Natural killer cell (primary cell): ENCODE measurements at places on chromosomes 13 and 19. TPM values are rescaled to one million over a fixed set of nuclear protein-coding genes. Genes with fewer than 3 reads are reported as not detected.

DNA sequence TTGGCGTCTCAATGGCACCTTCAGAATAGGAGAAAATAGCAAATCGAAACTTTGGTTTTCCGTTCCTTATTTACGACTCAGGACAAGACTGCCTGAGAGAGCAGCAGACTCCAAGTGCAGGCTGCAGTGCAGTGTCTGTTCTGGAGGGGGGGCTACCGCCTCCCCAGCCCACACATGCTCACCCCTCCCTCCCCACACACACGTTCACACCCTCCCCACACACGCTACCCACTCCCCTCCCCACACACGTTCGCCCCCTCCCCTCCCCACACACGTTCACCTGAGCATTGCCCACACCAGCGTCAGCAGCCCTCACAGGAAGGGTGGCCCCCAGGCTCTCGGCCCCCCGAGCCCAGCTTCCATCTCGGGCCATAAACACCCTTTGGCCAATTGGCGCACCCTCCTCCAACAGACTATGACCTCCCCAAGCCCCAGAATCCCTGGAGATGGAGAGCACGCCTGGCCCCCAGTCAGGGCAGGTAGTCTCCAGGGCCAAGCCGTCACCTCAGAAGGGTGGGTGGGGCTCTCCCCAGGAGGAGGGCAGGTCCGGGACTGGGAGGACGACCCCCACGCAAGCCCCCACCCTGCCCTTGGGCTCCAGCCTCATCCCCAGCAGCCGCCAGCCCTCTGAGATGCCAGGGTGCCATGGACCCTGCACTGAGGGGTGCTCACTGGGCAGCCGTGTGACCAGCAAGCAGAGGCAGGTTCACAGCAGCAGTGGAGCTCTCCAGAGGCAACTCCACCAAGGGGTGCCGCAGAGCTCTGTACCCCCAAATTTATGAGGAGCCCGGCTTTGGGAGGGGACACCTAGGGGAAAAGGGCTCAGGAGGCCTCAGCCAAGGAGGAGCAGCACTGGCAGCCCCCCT lies 27.5 kb downstream of the RASA3 start:
- peak; percentile 60 for DNase-seq

DNA sequence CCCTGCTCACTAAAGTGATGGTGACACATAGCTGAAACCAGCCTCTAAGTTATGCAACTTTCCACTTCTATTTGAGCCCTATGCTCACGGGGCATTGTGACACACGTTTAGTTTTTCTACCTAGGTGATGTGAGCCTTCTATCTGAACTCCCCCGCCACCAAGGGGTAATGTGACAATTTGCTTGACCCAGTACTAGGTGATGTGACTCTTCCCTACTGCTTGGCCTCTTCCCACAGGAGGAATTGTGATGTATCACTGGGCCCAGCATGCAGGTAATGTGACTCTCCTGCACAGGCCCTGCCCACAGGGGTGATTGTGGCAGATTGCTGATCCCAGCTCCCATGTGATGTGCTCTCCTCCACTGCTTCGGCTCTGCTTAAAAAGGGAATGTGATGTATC lies 42.7 kb upstream of the ZNF43 start:
- DNase-seq, result no peak

Gene SUGP1
- 75.8 TPM for total RNA-seq

GRCh38 chr13:100522618-100523309 lies 65.8 kb downstream of the GGACT start:
- DNase-seq, result no peak

- no peak for DNase-seq
Observed at GRCh38 chr13:96707146-96707545, 287.1 kb downstream of the OXGR1 start.

Gene CYP2A6
- total RNA-seq, result not detected

DNA sequence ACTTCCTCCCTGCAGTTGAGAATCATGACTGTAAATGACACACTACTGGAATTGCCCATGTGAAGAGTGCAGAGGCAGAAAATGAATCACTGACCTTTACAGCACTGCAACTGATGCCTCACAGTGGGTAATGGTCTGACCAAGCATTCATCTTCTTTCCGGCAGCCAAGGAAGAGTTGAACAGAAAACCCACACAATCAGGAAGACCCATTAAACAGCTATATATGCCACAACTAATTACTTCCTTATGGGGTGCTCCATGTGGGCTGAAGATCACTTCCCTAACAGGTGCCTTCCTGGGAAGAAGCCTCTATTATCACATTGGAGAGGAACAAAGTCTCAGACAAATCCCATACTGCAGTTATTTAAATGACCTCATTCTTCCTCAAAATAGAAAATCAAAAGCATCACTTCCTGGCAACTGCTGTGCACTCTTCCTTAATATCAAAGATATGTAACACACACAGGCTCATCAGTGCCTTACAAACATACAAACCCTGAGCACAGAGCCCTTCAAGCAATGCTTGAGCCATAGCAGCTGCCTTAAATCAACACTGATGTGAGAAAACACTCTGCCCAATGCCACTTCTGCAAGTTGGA lies 45.8 kb downstream of the RUBCNL start:
- no peak for DNase-seq

GRCh38 chr13:29810145-29810742 lies 40.2 kb downstream of the UBL3 start:
- DNase-seq, result no peak

DNA sequence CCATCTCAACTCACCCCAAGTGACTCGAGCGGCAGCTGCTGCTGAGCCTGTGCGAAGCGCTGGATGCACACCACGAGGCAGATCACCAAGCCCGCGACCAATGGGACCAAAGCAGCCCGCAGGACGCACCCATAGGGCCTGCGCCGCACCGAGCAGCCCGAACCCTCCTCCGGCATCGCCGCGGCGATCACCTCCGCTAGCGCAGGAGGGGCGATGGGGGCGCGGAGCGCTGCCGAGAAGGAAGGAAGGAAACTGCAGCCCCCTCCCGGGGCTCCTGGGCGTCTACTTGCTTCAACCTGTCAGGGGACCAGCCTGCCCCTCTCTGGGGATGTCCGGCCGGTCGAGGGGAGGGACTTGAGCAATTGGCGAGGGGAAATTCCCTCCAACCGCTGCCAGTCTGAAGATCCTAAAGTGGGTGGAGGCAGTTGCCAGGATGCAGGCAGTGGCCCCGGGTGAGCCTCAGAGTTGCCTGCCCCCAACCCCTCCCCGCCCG lies at the start of gene CD70:
CD70 (minus strand) TSS at position 324 of the 493 bp plus-strand sequence; CDS start at position 176, 148 bp downstream.
- no peak for DNase-seq

Gene ATP4A
- total RNA-seq, result not detected

- DNase-seq, result no peak
Observed at GRCh38 chr13:100637380-100637779, 37.2 kb downstream of the TMTC4 start.

- peak; percentile 82 for DNase-seq
Observed at GRCh38 chr19:46537136-46538097, 41.8 kb upstream of the PNMA8B start.

GRCh38 chr19:19259741-19260140 lies 13.4 kb downstream of the TM6SF2 start:
- no peak for DNase-seq

- no peak for DNase-seq
Observed at GRCh38 chr19:16208064-16208759, 10.5 kb downstream of the AP1M1 start.

DNA sequence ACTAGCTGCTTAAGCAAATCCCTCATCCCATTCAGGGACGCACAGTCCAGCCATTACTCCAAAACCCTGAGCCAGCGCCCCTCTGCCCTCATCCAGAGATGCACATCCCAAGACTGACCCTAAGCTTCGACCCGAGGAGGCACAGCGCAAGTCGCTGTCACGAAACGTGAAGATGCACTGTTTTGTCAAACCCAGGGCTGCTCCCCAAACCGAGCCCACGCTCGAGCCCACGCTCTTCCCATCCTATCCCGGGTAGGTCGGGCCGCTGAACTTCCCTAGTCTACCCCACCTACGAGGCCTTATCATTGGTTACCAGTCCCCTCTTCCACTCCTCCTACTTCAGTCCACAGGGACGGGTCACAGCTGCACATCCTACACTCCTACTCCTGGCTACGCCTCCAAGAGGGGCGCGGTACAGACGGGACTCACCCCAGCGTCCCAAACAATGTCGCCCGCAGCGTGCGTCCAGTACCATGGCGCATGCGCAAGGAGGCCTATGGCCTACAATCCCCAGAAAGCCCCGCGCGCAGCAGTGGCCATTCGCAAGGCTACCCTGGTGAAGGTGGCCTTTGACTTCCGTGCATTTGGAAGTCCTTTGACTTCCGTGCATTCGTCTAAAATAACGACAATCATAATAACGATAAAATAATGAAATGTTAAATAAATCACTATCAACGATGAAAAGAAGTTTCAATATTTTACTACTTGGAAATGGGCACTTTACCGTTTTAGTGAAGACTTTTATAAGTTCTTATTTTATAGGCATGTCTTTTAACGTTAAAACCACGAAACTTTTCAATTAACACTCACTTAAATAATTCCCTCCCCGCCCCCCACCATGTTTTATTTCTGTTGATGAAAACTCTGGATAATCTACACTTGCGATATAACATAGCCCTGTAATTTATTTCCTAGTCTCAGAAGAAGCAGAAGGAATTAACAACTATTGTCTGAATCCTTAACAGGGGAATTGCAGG lies at the start of gene ZNF285:
ZNF285 (minus strand) TSS at position 470 of the 977 bp plus-strand sequence. CDS start 4,395 bp downstream, outside the sequence.
- DNase-seq, result peak; percentile 73

DNA sequence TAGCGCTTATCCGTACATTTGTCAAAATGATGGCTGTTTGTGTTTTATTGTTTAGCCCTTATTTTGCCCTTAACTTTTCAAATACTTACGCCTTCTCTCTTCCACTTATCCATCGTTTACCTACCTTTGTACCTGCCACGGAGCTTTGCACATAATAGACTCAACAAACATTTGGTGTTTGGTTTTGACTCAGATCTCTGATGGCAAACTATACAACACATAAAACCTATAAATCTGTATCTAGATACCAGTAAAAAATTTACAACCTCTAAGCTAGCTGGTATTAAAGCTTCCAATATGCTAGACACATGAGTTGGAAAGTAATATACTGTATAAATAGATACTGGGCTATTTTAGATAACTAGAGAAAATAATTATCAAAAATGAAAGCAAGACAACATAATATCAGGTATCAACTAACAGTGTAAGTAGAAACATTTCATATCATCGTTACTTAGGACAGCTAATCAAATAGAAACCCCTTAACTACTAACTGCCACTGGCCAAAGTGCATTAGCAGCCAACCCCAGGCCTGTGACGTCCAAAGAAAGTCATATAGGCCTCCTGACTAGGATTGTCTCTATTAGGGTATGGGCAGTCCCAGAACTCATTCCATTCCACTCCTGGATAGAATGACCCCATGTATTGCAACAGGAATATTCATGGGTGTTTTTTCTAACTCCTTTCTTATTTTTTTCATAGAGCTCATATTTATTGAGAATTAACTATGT lies 53.8 kb downstream of the KCTD12 start:
- no peak for DNase-seq

- DNase-seq, result no peak
Observed at GRCh38 chr13:51768976-51769375, 35.0 kb downstream of the DHRS12 start.

DNA sequence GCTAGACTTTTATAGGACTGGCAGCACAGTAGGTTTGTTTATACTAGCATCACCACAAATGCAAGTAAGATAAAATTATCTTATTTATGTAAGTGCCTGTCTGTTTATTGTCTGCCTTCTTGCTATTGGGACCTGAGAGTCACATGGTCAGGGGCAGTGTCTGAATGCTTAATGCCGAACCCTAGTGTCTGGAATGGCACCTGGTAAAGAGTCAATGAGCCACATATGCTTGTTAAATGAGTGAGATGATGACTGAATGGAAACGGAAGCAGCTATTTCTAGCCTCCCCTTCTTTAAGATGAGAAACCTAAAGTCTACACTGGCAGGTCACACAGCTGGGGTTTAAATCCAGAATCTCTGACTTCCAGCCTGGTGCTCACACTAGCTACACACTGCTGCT lies 92.2 kb downstream of the STOML3 start:
- DNase-seq, result no peak

- DNase-seq, result no peak
Observed at GRCh38 chr13:23901365-23901764, 4.1 kb upstream of the C1QTNF9B start.

GRCh38 chr19:33862981-33863380 lies 66.3 kb downstream of the KCTD15 start:
- no peak for DNase-seq
